T-helper 2 cell treated with Interferon-gamma antibody and Interleukin-4, amounts not matched to agents 5 μg/mL and 100 μg/mL, for 36 hours (primary cell): ENCODE measurements at places on chromosomes 4 and X.

DNA sequence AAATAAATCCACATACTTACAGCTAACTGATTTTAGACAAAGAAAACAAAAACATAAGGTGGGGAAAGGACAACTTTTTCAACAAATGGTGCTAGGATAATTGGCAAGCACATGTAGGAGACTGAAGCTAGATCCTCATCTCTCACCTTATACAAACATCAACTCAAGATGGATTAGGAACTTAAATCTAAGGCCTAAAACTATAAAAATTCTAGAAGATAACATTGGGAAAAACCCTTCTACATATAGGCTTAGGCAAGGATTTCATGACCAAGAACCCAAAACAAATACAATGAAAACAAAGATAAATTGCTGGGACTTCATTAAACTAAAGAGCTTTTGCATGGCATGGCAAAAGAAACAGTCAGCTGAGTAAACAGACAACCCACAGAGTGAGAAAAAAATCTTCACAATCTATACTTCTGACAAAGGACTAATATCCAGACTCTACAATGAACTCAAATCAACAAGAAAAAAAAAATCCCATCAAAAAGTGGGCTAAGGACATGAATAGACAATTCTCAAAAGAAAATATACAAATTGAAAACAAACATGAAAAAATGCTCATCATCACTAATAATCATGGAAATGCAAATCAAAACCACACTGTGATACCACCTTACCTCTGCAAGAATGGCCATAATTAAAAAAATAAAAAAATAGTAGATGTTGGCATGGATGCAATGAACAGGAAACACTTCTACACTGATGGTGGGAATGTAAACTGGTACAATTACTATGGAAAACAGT, 14.1 kb upstream of the AFP start:
- DNase-seq = no peak

DNA sequence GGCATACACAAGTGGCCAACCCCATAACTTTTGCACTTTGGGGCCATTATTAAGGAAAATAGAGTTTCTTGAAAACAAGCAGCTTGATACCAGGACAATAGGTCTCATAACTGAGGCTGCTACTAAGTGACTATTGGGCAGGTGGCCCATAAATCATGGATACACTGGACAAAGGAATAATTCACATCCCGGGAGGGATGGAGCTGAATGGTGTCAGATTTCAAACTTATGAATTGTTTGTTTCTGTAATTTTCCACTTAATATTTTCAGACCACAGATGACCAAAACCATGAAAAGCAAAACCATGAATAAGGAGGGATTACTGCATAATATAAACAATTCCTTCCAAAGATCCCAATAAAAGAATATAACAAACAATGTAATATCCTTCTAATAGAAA, 114.4 kb downstream of the WDFY3 start:
- no peak for DNase-seq

DNA sequence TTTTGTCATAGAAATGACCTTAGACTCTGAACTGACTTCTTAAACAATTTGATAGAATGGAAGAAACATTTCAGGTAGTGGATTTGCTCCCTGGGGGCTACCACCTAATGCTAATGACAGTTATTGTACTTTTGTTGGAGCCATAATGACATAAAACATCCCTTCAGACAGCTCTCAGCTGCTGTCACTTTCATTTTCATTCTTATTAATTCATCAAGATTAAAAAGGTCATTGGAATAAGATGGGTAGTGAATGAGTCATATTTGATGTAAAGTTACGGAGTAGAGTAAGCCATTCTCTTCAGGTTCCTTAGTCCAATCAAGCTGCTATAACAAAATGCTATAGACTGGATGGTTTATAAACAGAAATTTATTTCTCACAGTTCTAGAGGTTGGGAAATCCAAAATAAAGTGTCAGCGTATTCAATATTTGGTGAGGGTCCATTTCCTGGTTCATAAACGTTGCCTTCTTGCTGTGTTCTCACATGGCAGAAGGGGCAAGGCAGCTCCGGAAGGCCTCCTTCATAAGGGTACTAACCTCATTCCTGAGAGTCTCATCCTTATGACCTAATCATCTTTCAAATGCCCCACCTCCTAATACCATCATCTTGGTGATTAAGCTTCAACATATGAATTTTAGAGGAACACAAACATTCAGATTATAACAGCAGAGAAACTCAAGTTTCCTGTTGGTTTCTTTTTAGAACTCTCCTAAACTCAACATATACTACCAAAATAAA, 268.5 kb downstream of the ARAP2 start:
- no peak for DNase-seq

DNA sequence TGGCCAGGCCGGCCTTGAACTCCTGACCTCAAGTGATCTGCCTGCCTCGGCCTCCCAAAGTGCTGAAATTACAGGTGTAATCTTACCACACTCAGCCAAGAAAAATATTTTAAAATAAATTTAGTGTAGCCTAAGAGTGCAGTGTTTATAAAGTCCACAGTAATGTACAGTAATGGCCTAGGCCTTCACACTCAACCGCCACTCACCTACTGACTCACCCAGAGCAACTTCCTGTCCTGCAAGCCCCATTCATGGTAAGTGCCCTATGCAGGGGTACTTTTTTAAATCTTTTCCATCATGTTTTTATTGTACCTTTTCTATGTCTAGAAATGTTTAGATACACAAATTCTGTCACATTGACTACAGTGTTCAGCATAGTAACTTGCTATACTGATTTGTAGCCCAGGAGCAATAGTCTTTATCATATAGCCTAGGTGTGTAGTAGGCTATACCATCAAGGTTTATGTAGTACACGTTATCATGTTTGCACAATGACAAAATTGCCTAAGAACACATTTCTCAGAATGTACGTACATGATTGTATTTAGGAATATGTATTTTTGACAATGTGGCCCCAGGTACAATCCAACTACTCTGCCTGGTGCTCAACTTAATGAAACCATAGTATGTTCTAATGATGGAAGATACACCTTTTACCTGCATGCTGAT, 455.2 kb downstream of the PCDH7 start:
- no peak for DNase-seq

DNA sequence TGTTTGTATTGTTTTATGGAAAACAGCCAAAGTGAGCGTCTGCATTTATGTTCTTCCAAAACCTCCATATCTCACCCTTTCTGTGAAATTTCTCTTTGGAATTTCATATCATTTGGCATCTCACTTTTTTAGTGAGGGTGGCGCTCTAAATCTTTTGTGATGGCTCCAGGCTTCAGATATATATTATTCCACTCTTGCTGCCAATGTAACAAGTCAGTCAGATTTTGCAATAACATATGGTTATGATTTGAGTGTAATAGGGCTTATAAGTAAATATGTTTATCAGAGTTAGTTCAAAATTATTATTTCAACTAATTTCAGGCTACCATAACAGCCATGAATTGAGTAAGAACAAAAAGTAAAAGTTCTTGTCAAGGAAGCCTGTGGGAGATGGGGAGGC, 314.7 kb downstream of the PDGFC start:
- no peak for DNase-seq

- no peak for DNase-seq
Observed at GRCh38 chr4:74308215-74308614, at the start of gene EPGN. TSS of gene EPGN (plus strand) at chr4:74308470. CDS start at chr4:74308534, 64 bp downstream.

DNA sequence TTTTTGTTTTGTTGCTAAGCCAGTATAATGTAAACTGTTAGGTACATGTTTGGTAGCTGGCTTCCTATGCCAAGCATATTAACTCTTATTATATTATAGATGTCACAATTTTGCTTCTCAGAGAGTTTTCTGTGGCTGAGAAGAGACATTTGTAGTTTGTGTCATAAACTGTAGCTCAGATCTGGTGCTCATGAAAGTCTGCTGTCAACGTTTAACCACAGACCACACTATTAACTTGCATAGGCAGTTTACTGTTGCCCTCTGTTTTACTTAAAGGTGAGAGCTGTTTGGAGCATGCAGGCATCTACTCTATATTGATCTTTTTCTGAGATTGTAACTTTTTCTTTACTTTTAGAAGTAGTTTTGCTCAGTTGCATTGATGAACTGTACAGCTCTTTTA, 166.8 kb downstream of the TLL1 start:
- DNase-seq = no peak

DNA sequence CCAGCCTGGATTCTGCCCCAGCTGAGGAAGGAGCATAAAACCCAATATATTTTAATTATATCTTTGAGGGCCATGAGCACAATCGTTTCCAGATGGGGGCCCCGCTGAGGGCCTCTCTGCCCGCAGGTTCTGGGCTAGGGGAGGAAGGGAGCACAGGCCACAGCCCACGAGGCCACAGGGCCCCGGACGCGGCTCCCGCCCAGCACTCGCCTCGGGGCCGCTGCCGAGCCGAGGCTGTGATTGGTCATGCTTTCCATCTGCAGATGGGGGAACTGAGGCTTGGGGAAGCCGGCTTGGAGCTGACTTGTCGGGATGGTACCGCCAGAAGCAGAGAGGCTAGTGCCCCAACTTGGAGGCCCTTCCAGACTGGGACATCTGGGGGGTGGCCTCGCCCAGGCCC, 34.0 kb downstream of the TACC3 start:
- DNase-seq = no peak

DNA sequence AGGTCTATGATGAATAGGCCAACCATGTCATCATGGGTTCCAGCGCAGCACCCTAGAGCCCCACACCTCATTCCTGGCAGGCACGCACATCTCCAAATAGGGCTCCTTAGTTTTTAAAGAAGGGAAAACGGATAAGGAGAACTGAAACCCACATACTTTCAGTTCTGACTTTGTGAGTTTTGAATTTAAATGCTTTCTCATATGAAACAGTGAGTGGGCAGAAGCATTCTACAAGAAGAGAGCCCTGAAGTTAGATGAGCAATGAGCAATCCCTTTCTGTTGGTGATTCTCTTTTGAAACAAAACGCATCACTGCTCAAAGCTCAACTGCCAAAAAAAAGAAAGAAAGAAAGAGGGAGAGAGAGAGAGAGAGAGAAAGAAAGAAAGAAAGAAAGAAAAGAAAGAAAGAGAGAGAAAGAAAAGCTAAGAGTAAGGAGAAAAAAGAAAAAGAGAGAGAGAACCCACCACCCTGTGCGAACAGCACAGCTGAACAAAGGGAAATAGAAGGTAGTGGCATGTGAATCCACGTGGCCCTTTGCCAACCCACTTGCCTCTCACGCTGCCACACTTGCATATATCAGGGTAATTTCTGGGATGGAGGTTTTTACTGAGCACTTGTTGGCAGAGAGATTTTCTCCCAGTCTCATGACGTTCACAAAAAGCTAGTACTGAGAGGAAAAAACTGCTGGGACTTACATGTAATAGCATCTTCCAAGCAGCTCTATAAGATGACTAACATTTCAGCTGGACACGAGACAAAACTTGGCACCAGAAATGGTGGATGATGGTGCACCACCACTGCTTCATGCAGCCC, 31.0 kb downstream of the TMSB4X start:
- DNase-seq = no peak

- DNase-seq = no peak
Observed at GRCh38 chr4:36737691-36738090, 456.3 kb downstream of the DTHD1 start.

DNA sequence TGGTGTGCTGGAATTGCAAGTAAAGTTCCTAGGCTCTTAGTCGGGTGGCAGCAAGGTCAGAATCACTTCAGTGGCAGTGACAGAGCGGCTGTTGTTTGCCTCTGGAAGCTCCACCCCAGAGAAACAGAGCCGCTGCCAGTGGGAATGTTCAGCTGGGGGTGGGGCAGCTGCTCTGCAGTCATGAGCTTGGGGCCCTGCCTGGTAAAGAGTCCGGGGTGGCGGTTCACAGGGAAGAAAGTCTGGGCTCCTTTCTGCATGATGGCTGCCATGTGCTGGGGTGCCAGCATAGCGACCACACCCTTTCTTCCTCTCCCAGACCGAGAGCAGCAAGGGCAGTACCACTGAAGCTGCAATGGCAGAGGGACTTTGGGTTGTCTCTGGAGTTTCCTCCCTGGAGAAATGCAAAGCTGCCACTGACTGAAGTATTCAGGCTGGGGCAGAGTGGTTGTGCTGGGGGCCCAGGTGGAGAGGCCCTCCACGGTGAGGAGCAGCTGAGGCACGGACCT, 108.8 kb upstream of the CENPE start:
- no peak for DNase-seq
